ENCODE measurements at places on chromosomes 3 and 15.
A peak's percentile ranks its signal among the peaks of the same experiment; 100 is the strongest.

DNA sequence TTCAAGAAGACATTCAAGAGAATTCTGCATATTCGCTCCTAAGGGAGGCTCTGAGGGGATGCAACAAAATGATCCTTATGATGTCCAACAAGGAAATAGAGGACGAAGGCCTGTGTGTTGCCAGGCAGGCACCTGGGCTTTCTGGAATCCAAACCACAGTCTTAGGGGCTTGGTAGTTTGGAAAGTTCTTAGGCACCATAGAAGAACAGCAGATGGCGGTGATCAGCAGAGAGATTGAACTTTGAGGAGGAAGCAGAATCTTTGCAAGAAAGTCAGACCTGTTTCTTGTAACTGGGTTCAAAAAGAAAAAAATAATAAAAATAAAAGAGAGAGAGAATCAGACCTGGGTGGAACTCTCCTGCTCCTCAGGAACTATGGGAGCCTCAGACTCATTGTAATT is 11.7 kb upstream of the ATG7 start:
- DNase-seq = no peak

DNA sequence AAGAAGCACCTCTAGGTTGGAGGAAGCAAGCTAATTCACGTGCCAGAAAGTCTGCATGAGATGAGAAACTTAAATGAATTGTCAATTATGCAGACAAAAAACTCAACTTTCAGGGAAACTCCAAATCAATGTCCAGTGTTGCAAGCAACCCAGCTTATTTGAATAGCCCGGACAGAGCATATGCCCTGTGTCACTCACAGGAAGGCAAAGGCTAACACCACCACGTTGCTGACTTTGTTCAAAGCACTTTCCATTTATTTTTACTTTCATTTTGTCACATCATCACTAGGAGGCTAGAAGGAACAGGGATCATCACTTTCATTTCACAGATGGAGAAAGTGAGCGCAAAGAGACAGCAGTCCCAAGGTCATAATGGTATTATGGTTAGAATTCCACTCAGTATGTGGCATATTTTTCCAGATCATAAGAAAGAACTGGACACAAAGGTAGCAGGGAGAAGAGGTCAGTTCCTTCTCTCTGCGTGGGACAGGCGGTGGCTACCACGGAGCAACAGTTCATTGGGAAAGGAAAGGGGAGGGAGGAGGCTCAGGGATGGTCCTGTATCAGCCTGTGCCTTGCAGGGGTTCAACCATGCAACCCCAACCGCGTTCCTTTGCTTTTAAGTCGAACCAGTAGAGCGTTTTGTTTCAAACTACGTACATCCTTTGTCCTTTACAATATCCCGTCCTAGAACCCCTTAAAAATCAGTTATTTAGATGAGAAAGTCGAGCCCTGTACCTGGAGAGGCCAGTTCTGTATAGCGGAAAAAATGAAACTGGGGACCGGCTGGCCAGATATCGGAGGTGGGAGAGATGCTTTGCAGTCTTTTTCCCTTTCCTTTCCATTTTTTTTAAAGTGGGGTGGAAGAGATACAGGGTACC is 1.1 kb downstream of the HEG1 start:
- peak; percentile 55 for DNase-seq

DNA sequence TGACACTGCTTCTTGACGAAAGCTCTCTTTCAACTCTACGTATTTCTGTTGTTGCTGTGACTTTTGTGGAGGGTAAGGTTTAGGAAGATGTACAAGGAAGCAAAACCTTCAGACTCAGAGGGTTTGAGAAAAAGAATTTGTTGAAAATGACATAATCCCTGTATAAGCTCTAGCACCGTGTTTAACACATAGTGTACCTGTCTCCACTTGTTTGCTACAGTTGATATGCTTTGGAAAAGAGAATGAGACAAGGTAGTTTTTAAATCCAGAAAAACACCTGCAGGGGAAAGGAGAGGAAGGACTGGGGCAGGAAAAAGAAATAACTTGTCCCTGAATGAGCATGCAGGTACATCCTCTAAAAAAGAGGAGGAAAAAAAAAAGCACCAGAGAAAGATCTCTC is 29.6 kb upstream of the CP start:
- DNase-seq = no peak

DNA sequence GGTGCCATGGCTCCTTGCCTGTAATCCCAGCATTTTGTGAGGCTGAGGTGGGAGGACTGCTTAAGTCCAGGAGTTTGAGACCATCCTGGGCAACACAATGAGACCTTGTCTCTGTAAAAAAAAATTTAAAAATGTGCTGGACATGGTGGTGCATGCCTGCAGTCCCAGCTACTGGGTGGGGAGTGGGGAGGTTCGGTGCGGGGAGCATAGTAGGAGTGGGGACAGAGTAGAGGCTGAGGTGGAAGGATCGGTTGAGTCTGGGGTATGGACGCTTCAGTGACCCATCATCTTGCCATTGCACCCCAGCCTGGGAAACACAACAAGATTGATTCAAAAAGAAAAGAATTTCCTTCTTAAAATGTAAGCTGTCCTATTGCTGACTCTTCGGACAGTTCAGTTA is 1490.0 kb upstream of the GBE1 start:
- DNase-seq = no peak

GRCh38 chr3:56616478-56617006 is 59.6 kb downstream of the CCDC66 start:
- no peak for DNase-seq

- DNase-seq = peak; percentile 16
Measured at GRCh38 chr3:31724651-31725050, 191.9 kb downstream of the STT3B start.

DNA sequence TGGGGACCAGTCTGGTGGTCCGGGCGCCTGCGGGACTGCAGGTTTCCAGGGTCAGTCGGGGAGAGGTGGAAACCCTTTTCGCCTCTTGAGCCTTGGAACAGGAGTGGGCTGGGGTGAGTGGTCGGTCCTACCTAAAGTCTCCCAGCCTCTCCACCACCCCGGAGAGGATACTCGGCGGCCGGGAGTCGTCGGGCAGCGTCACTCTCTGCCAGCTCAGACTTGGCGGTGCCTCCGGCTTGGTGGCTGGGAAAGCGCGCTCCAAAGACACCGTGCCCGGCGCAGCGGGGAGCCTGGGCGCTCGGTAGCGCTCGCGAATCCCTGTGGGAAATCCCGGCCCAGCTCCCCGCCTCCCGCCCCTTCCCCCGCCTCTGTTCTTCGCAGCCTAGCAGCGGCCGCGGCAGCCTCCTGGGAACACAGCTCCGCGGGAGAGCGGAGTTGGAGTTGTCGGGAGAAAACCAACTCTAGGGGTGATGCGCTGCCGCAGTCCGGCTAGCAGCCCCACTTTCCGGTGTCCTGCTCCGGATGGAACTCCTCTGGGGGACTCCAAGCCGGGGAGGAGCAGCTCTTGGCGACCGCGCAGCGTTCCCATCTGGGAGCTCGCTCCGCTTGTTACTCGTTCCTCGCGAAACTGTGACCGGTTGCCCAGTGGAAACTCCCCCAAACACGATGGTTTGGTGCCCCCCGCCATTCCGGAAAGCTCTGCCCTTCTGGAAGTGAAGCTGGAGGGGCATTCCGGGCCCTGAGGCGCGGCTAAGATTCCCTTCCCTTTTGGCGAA is 1.4 kb downstream of the EPHB1 start:
- DNase-seq = no peak

DNA sequence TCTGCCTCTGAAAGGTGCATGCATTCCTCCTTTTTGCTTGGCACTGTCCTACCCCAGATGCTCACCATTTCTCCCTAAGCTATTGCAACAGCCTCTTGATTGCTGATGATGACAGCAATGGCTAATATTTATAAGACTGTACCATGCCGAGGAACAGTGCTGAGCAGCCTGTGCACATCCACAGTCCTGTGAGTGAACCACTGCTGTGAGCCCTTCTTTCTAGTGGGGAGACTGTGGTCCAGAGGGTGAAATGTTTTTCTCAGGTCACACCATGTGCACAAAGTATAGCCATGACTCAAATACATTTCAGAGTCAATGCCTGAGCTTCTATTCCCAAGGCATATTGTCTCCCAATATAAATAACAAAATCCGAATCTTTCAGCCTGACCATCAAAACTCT is 231.2 kb upstream of the LRTM1 start:
- no peak for DNase-seq

GRCh38 chr15:38683382-38684242 is 119.0 kb upstream of the RASGRP1 start:
- DNase-seq = peak; percentile 82

DNA sequence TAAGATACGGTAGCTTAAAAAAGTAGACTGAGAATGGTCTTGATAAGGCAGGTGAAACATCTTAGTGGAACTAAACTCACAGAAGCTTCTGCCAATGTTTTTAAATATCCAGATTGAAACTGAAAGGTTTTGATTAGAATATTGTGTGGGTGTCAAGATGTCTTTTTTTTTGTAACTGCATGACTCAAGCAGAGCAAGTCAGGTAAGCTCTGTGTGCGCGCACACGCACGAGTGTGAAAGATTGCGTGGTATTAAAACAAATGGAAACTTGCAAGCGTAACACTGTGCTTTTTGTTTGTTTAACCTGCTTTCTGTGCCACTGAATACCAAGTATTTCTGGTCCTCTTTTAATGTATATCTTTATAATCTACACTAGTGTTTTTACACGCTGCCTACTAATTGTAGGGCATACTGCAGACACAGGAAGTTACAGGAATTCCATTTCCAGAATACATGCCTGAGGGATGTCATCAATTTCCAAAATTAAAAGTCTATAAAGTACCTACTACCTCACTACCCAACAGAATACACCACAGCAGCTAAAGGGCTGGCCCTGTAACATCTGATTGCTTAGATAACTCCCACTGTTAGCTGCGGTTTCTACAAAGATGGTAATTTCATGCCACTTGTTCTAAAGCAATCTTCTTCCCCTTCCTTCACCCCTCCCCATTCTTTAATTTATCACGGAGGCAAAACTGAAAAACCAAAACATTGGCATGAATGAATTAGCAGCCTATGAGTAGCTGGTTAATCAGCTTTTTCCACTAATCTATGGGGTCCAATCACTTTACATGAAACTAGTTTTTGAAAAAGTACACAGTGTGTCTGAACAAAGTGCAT is 472.8 kb downstream of the SHQ1 start:
- no peak for DNase-seq

DNA sequence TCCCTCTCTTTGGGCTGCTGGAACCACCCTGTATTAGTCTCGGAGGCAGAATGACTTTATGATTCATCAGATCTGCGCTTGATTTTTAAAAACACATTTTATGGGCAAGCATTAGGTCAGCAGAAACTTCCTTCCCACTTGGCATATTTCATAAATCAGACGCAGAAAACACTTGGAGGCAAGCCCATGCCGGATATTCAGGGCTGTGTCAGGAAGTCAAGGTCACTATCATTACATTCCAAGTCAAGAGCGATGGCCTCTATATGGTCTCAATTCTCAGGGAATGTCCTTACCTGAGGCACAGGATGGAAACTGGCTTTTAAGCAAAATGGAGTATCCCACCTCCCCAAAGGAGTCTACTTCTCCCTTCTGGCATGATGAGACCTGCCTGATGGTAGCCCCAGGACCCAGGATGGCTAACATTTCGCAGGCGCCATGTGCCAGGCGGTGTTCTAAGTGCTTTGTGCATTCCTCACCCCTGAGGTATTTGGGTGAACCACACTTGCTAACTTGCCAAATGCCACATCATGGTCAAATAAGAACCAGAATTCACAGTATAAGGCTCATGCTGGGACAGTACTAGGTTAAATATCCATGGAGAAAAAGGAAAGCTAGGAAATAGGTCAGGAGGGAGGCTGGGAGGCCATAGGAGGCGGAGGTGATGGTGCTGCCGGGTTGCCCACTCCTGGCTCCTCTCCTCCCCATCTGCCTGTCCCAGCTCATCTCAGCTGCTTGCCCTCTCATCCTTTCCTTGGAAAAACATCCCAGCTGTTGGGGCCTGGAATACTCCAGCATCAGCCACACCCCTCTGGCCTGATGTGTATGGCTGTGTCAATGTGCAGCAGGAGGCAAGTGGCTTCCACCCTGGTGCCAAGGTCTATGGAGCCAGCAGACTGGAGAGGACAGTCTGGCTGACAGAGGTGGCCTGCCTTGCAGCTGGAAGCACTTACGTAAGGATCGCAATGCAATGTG is 18.8 kb downstream of the BCL2L10 start:
- DNase-seq = no peak

DNA sequence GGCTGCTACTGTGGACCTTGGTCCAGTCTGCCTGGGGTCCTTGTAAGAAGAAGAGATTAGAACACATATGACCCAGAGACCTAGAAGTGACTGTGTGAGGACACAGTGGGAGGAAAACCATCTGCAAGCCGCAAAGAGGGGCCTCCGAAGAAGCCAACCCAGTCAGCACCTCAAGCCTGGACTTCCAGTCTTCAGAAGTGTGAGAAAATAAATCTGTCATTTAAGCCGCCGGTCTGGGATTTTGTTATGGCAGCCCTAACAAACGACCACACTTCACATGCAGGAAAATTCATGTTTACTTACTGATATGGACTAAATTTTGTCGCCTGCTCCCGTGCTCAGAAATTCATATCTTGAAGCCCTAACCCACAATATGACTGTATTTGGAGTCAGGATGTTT is 44.4 kb upstream of the TMC3 start:
- no peak for DNase-seq

DNA sequence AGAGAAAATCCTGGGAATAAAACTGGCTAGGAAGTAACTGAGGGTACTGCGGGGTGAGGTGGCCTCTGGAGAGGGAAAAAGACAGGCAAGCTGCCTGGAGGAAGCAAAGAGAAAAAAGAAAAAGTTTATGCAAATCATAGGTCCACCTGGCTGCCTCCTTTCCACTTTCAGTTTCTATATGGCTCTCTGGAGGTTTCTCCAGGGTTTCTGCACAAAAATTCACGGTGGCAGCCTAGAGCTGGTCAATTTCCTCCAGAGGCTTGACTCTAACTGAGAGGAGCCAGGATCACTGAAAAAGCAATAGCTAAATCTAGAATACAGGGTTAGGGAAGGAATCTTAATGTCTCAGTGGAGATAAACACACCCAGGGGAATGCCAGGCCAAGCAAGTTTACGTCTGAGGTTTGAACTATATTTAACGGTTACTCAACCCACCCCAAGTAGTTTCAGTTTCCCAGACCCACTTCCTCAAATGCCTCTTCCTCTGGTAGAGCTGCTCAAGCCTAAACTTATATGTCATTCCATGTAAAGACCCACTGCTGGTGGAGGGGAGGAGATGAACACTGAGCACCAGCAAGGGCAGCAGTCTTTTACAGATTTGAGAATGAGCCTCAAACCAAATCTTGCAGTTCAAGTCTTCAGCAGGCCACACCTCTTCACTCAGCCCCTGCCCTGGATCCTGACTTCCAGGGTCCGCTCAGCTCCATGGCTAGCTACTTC is 5.7 kb downstream of the LYSMD2 start:
- DNase-seq = peak; percentile 91

- DNase-seq = no peak
Measured at GRCh38 chr3:120425572-120426250, 25.1 kb downstream of the FSTL1 start.
